NCI-H345 (cell line): ENCODE measurements at places on chromosomes 7 and 10.

- DNase-seq = no peak
These were observed 135.7 kb downstream of the INHBA start for GRCh38 chr7:41567031-41567730.

- DNase-seq = no peak
These were observed 18.5 kb upstream of the ERLIN1 start for GRCh38 chr10:100204370-100204769.

DNA sequence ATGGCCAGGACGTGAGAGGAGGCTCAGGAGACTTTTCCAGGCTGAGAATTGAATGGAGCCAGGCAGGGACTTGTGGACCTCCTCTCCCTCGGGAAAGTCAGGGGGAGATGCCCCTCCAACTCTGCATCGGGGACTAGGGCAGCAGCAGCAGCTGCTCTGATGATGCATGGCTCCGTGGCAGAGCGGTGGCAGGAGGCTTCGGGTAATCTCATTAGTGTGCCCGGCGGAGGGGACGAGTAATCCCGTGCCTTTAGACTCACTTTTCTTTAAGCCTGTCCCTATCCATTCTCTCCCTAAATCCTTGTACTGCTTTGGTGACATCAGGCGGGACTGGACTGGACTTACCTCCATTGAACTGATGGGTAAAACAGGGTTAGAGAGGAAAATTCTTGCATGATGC, 75.1 kb downstream of the ZMIZ1 start:
- DNase-seq = no peak

GRCh38 chr10:17143055-17143690, 13.6 kb upstream of the CUBN start:
- DNase-seq = no peak

- DNase-seq = no peak
These were observed 30.3 kb downstream of the IMMP2L start for GRCh38 chr7:111531993-111532392.

- DNase-seq = no peak
These were observed 32.8 kb upstream of the FGL2 start for GRCh38 chr7:77232467-77232866.

DNA sequence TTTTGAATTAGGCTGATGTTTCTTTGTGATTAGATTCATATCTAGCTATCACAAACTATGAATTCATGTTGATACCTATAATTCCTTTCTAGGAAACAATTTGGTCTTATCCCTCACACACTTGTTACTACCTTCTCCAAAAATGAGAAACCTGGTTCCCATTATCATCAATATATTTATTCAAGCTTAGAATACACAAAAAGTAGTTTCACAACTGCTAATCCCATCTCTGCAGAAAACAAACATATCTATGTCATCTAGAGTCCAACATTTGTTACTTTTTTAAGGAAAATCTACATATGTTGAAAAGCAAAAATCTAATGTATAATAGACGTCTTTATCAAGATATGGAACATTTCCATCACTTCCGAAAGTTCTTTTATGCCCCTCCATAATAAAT, 110.4 kb downstream of the MICU1 start:
- no peak for DNase-seq

DNA sequence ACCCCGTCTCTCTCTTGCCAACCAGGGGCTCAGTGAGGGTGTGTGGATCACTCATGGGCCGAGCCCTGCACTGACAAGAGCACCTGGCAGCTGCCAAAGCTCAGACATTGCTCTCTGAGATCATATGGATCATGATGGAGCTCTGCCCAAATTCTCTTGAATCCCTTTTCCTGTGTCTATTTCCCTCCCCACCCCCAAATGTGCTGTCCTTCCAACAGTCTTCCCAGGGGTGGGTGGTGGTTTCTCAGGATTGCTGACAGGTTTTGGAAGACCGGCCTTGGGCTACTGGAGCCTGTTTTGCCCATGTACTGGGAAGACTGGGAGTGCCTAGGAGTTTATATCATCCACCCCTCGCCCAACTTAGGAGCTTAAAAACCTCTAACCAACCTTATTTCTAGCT, 10.5 kb downstream of the ARHGAP22 start:
- DNase-seq = peak; percentile 42

GRCh38 chr7:85796956-85797355, 610.1 kb upstream of the SEMA3D start:
- DNase-seq = no peak

DNA sequence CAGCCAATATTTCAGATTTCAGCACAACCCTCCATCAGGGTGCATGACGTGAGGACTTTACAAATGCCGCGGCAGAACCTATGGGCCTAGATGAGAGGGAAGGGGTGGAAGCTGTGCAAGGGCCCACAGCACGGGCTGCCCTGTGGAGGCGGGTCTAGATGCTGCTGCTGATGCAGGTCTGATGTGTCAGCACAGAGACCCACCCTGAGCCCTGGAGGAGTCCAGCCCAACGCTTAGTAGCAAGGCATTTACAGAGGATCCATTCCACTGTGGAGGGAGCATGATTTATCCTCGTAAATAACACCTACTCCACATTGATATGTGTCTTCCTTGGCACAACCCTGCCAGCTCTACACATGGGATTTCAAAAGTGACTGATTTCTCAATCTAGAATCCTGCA, 48.5 kb downstream of the MYL10 start:
- no peak for DNase-seq

- no peak for DNase-seq
These were observed 324.5 kb downstream of the PHF14 start for GRCh38 chr7:11298220-11298619.

DNA sequence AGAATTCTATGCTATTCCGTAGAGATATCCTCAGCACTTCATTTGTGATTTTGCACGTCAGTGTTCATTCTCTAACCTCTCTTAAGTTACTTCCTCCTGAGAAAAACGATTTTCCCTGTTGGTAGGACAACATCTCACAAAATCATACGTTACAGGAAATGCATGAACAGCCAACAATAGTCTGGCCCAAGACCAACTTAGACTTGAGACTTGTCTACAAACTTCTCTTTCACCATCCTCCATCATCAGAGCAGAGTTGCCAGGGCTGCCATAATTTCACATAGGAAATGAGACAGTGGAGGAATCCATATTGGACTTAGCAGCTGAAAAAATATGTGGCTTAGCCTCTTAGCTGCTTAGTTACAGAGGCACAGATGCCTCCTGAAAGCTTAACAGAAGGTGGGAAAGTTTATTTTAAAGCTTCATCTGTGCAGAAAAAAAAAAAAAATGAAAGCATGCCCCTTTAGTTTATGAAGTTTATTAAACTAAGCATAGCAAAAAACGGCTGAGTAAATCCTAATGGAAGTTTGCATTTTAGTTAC, 222.5 kb upstream of the CACNA2D1 start:
- DNase-seq = no peak

GRCh38 chr7:158204453-158204852, 383.2 kb downstream of the PTPRN2 start:
- no peak for DNase-seq

DNA sequence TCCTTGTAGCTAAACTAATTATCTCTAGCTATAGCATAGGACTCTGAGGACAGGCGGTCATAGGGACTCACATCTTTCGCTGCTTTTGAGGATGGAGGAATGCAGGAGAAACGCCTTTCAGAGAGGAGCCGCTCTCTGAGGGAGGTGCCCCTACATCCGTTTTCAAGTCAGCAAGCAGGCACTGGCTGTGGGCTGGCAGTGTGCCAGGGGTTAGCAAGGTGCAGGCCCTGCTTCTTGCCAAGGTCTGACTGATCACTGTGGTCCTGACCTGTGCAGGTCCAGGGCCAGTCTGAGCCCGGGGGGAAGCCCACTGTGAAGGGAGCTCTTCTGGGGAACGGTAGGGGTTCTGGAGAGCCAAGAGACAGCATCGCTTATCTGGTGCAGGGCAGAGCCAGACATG, 89.4 kb downstream of the SH3PXD2A start:
- DNase-seq = no peak

- no peak for DNase-seq
These were observed 1279.1 kb upstream of the SORCS1 start for GRCh38 chr10:108443636-108444035.

GRCh38 chr10:106173838-106174237, 990.7 kb downstream of the SORCS1 start:
- no peak for DNase-seq

- no peak for DNase-seq
These were observed 457 bp downstream of the PLOD3 start for GRCh38 chr7:101216860-101217387.

DNA sequence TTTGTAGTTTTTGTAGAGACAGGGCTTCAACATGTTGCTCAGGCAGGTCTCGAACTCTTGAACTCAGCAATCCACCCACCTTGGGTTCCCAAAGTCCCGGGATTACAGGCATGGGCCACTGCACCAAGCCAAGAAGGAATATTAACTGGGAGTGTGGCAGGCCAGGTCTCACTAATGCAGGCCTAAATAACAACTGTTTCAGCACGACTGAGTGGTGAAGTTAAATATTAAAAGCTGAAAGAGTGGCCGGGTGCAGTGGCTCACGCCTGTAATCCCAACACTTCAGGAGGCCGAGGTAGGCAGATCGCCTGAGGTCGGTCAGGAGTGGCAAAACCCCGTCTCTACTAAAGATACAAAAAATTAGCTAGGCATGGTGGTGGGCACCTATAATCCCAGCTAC, 21.1 kb downstream of the CHUK start:
- no peak for DNase-seq

DNA sequence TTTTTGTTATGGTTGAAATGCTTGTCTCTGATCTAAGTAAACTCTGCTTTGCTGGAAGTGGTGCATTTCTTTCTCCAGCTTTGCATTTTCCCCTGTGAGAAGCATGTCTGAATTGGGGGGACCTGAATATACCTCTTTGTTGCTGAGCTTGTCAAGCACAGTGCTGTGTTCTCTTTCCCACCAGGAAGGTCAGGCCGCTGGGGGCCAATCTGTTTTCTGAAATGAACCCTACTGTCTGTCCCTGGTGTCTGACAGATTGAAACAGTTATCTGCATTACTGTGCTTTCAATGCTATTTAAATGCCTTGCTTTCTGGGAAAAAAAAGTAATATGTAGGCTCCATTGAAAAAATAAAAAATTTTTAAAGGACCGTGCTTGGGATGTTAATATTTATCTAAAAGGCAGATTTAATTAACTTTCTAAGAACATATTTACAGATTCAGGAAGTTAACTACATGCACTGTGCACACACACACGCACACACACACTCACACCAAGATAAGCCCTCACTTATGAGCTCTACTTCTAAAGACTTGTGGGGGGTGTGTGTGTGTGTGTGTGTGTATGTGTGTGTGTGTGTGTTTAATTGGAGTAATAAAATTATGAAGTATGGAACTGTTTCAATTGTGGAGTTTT, 127.0 kb upstream of the FZD1 start:
- no peak for DNase-seq

- DNase-seq = no peak
These were observed 568.3 kb downstream of the KIF20B start for GRCh38 chr10:90269699-90270098.

GRCh38 chr10:1215862-1216573, 159.8 kb downstream of the WDR37 start:
- DNase-seq = no peak
